ENCODE measurements at places on chromosomes 6 and 20. TPM values are rescaled to one million over a fixed set of nuclear protein-coding genes. Genes with fewer than 3 reads are reported as not detected.

Gene TGM3
- not detected for total RNA-seq

Gene LST1
- not detected for total RNA-seq

Gene HMGCLL1
- not detected for total RNA-seq

Gene ENPP4
- 5.4 TPM for total RNA-seq

Gene HLA-DRB1
- total RNA-seq, result 1.1 TPM

Gene VNN1
- total RNA-seq, result not detected

DNA sequence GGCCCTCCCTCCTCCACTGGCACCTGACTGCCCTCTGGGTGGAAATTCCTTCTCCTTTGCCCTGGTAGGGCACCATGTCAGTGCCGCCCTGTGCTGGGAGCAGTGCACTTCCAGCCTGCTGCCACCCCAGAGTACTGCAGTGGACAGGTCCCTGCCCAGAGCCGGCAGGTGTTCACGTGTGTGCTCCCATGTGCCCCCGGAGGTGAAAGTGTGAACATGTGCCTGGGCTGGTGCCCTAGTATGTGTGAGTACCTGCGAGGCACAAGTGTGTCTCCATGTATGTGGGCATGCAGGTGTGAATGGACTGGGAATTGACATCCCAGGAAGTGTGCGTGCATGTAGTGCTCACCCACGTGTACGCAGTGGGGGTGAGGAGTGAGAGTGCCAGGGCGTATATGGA lies 29.4 kb downstream of the SDCBP2 start:
- DNase-seq, result no peak

GRCh38 chr6:68279793-68280557 lies 355.1 kb upstream of the ADGRB3 start:
- no peak for DNase-seq

DNA sequence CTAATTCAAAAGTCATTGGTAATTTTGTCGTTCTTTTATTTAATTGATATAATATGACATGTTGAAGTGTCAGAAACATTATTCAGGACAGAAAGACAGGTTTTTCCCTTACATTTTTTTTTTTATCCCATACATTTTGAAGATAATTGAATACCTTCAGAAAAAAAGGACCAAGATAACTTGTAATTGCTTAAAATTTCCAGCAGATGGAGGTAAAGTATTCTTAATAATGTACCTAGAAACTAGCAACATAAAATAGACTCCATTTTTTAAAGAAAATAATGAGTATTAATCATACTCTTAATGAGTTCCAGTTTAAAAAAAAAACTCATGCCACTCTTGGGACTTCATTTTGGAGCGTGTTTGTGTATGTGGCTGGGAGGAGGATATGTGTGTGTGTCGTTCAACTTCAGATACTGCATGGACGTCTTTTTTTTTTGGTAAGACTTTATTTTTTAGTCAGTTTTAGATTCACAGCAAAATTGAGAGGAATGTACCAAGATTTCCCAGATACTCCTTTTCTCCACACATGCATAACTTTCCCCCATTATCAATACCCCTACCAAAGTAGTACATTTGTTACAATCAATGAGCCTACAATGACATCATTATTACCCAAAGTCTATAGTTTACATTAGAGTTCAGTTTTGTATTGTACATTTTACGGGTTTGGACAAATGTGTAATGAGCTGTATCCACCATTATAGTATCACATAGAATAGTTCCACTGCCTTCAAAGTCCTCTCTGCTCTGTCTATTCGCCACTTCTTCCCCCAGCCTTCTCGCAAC lies 79.4 kb downstream of the ROS1 start:
- no peak for DNase-seq

DNA sequence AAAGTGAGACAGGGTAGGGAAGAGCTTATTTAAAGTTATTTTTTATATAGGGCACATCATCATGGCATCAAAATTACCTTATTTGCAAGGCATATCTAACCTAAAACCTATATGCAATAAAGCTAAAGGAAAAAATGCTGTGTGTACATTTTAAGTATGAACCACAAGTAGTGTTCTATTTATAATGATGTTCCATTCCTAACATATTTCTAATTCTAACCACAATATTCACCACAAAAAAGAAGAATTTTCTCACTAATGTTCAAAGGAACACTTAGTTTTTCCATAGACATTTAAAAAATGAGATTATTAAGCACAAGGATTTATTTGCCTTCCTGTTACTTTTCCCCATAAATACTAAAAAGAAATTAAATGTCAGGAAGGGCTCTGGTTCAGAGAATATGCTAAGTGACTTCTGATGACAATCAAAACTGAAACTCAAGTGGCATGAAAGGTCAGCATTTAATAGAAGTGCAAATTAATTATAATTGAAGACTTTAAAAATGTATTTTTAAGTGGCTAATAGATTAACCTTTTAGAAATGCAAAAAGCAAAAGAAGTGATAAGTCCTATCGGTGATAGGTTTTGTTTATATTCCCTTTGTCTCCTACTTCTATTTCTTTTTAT lies 25.1 kb downstream of the GPR63 start:
- DNase-seq, result no peak

DNA sequence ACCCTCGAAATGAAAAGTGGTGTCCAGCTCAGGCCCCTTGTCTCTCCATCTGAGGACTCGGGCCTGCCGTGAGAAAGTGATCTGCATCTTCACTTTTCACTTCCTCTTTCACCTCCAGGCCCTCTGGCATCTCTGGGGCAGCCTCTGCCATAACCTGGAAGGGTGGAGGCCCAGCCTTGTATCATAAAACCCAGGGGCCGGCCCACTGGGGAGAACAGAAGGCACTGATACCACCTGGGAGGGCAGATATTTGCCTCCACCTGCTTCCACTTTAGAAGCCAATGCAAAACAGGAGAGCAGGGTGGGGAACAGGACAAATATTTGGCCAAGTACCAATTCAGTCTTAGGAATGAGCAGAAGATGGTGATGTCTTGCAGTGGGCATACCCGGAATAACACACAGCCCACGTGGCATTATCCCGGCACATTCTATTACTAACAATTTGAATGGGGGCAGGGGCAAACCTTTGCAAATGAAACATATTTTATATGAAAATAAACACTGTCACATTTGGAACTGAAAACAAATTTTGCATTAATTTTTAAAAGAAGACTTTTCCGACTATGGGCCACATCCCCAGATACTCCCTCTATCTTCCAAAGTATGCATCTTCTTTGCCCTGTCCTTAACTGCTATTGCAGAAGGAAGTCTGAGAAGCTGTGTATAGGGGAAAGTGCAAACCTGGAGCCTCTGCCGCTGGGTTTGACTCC lies 69.2 kb upstream of the TBC1D7 start:
- no peak for DNase-seq
